ENCODE measurements at places on chromosomes 4 and X.

DNA sequence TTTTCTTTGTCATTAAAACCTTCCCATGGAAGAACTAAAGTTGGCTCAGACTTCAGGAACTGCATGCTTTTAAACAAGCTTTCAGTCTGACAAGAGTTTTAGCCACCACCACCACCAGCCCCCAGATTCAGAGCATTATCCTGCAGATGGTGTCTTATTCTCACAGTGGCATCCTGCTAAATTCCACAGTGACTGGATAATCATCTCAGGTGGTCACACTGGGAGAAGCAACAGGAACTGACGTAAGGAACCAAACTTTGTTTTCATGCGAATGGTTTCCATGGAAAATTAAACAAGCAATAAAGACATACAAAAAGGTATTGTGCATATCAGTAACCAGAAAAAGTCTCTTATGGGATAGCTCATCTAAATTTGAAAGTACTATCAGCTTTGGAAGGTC, 370.7 kb downstream of the FBXW7 start:
- DNase-seq = no peak

- no peak for DNase-seq
Observed at GRCh38 chr4:168908093-168908492, 102.0 kb downstream of the CBR4 start.

GRCh38 chrX:118261151-118261550, 84.8 kb upstream of the WDR44 start:
- DNase-seq = no peak

GRCh38 chrX:78653118-78653822, 5.9 kb downstream of the RTL3 start:
- no peak for DNase-seq

DNA sequence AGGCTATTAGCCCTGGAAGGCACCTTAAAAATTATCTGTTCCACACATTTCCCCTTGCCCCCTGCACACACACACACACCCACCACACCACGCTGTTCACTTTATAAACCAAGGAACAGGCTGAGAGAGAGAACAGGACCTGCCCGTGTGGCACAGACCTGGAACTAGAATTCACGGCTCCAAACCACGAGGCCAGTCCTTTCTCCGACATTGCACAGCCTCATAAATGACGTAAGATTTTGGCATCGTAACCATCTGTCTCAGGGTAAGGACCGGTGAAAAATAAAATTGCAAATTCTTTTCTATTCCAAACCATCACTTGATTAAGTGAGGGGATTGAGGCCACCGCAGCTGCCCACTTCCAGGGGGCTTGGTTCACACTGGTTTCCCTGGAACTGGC, 330.3 kb downstream of the BCOR start:
- DNase-seq = no peak

DNA sequence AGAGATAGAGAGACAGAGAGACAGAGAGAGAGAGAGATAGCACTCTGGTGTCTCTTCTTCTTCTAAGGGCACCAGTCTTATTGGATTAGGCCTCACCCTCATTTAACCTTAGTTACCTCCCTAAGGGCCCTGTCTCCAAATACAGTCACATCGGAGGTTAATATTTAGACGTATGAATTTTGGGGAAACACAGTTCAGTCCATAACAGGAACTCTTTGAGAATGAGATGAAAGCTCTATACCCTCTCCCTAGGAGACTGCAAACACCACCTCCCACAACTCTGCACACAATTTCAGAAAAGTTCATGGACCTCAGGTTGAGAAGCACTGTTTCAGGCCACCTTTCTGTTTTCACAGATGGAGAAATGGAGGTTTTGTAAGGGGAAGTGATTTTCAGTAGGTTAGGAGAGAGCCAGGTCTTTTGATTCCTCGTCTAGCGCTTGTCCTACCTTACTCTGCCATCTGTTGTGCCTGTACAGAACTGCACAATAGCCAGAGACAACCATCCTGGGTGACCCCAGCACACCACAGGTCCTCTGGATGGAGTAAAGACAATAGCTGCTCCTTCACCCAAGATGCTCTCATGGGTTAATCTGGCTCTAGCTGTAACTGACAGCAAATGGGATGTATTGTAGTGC, 16.9 kb upstream of the LOC101059915 start:
- DNase-seq = no peak

GRCh38 chrX:8988446-8988845, 45.5 kb downstream of the FAM9B start:
- DNase-seq = no peak

GRCh38 chr4:54318904-54319303, 89.8 kb downstream of the PDGFRA start:
- no peak for DNase-seq

- DNase-seq = no peak
Observed at GRCh38 chr4:5156682-5157081, 105.4 kb downstream of the STK32B start.

DNA sequence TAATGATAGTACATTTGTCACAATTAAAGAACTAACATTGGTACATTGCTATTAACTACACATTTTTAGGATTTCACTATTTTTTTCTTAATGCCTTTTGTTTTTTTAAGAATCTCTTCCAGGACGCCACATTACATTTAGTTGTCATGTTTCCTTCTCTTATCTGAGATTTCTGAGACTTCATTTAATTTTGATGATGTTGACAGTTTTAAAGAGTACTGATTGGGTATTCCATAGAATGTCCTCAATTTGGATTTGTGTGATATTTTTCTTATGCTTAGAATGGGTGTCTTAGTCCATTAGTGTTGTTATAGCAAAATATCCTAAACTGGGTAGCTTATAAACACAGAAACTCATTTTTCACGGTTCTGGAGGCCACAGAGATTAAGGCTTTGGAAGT, 1095.5 kb upstream of the LCORL start:
- no peak for DNase-seq

DNA sequence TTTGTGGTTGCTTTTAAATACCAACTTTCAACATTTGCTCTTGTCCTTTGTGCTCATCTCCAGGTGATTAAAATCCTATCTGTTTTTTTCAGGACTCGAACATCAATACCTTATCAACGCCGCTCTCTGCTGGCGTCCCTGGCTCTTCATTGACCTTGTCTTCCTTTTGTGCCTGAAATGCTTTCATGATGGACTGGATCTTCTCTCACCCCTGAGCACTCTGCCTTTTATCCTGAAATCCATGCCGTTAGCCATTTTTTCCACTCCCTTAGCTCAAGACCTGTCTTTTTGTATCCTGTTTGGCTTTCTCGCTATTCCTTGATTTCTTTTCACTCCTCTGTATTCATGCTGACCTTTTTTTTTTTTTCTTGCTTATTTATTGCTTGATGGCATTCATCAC, 549.5 kb upstream of the CPEB2 start:
- DNase-seq = no peak

DNA sequence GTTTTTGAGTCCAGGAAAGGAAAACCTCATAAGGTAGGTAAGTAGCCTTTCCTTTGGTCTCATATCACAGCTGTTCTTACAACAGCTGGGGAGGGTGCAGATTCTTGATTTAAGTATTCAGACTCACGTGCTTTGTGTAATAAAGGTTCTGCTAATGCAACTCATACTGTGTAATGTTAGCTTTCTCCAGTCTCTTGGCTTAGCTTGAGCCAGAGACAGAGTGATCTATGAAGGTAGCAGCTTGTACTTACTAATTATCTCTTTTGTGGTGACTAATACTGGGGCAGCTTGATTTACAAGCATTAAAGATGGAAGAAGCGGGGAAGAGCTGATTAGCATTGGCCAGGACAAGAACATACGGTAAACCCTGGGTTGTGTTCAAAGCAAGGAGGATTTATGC, 80.3 kb downstream of the LNX1 start:
- no peak for DNase-seq

- no peak for DNase-seq
Observed at GRCh38 chr4:125991398-125991797, 676.6 kb downstream of the FAT4 start.

GRCh38 chr4:172650758-172651530, 517.7 kb upstream of the GALNT7 start:
- DNase-seq = no peak

DNA sequence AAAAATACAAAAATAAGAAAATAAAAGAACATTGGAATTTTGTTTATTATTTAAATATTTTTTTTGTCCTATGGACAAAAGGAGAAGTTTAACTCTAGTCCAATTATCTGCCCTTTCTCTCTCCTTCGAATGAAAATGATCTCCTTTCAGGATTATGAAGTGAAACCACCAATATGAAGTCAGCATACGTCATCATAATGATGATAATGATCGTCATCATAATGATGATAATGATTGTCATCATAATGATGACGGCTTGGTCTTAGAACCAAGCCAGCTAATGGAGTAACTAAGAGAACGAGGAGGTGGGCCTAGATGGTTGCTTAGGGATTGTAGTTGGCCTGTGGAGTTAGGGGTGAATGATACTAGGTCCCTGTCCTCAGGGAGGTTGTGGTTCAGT, 21.9 kb upstream of the LINC00632 start:
- no peak for DNase-seq

DNA sequence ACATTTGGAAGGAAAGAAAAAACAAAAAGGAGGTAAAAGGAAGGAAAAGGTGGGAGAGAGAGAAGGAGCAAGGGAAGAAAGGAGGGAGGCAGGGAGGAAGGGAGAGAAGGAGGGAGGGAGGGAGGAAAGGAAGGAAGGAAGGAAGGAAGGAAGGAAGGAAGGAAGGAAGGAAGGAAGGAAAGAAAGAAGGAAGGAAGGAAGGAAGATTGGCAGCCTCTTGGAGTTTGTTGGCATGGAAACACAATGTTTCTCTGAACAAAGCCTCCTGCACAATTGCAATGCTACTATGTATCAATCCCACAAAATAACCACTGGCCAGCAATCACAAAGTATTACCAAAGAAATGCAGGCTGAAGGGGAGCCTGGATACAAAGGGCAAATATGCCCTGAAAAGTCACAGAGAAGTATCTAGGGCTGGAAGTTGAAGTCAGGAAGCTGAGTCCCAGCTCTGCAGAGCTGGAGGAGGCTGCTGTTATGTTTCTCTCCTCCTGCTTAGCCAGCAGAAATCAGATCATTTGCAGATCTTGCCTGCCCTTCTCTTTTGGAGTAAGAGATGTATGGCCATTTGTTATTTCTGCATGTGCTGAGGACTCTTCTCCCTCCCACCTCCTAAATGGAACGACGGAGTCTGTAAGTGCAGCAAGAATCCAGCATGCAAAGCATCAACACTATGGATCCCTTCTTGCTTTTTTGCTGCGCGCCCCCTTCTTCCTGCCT, 195.9 kb upstream of the LDB2 start:
- no peak for DNase-seq

DNA sequence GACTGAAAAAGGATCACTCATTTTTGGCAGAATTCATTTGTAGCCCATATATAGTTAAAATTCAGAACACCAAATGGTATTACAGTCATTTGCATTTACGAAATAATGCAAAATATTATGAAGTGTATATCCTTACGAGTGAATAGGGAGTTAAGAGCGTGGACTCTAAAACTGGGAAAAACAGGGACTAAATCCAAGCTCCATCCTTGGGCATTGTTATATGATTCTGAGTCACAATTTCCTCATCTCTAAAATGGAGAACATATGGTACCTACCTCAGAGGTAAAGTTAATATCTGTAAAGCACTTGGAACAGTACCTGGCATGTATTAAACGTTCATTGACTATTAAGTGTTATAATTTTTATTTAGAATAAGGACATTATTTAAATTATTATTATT, 106.3 kb downstream of the ZAR1 start:
- no peak for DNase-seq

DNA sequence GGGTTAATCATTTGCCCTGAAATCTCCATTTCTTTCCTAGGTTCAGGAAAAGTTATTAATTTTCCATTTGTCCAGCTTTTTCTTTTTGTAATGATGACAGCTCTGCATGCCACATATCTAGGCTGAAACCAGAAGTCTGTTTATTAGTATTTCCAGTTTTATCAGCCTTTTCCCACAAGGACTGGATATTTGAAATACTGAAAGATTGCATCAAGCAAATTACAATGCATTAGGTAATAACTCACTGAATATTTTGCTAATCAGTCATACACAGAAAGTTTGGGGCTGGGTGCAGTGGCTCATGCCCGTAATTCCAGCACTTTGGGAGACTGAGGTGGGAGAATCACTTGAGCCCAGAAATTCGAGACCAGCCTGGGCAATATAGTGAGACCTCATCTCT, 21.5 kb downstream of the SLC9A7 start:
- no peak for DNase-seq

- no peak for DNase-seq
Observed at GRCh38 chrX:63664741-63665140, 120.3 kb downstream of the ARHGEF9 start.

DNA sequence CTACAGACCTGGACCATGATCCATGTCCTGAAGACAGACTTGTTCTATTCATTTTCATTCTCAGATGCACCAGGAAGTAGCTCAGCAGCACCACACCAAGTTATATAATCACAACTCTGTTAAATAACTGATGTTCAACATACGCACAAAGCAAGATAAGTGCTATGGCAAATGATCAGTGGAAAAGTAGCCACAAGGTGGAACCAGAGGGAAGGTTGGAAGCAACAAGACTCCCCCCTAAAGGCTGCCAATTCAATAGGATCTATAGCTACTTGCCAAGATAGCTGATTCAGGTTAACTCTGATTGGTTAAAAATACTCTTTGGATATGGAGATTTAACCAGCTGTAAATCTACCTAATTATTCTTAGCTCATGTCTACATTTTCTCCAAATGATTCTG, 23.7 kb upstream of the FAM47B start:
- DNase-seq = no peak

- no peak for DNase-seq
Observed at GRCh38 chr4:157076578-157076947, 613 bp downstream of the GLRB start.

GRCh38 chrX:12961196-12961718, 13.7 kb upstream of the TMSB4X start:
- no peak for DNase-seq

GRCh38 chr4:174859904-174860303, 30.9 kb upstream of the GLRA3 start:
- no peak for DNase-seq

Data from activated CD8-positive, alpha-beta memory T cell treated with anti-CD3 and anti-CD28 coated beads for 1 hour (primary cell).